ENCODE measurements at places on chromosomes 7 and 10. TPM values are rescaled to one million over a fixed set of nuclear protein-coding genes. Genes with fewer than 3 reads are reported as not detected.

Gene MEPCE
- 43.3 TPM for total RNA-seq

Gene NOD1
- total RNA-seq, result 6.1 TPM

Gene CLCN1
- 0.06 TPM for total RNA-seq

Gene RNF32
- total RNA-seq, result 1.2 TPM

Gene EEPD1
- 47.4 TPM for total RNA-seq

Gene TBX20
- 3.2 TPM for total RNA-seq

Gene MACC1
- total RNA-seq, result not detected

Gene CDNF
- total RNA-seq, result 0.85 TPM

Gene WNT8B
- total RNA-seq, result 0.07 TPM

Gene STOX1
- total RNA-seq, result 0.79 TPM

Gene LRRC18
- not detected for total RNA-seq

Gene C10orf67
- 0.06 TPM for total RNA-seq
